Skeletal muscle cell (primary cell): ENCODE measurements at places on chromosomes 11 and 22.

DNA sequence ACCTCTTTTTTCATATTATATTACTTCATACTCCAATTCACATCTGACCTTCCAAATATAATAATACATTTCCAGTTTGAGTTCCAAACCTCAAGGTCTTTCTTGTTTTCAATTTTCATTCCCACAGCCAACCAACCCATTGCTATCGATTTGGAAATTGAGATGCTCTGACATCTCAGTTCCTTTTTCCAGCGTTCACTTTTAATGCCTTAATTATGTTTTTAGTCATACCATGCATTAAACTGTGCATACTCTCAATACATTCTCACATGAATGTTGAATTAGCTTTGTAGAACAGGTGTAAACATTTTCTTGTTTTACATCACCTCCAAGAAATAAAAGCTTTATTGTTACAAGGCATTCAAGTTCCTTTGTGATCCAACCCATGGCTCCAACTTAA, 294.2 kb upstream of the ANO3 start:
- no peak for DNase-seq

DNA sequence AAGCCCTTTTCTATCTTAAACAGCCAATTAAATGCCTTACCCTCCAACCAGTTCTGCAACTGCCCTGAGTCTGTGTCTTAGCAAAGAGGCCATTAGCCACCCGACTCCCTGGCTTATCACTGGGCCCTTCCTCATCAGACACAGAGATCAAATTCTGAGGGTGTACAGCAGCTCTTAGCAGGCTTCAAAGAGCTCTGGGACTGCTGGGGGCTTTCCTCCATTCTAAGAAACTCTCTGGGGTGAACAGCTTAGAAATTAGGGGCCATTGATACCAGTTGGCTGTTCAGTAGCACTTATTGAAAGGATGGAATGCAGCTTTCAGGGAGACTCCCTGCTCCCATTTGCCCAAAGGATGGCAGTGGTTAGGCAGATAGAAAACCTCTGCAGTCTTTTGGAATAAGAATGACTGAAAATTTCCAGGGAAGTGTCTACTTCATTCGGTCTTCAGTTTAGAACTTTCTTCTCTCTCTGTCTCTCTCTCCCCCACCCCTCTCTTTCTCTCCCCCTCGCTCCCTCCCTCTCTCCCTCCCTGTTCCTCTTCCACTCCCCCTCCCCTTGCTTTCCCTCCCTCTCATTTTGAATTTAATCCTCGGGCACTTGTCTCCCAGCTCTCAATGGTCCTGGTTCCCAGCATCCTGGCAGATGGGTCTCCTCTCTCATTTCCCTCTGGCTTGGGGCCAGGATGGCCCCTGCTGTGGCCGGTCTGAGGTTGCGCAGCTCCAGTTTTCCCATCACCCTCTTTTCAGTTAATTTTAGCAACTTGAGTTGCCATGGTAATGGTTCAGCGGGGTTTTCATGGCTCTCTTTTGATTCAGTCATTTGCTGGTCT, 76.4 kb downstream of the COMMD9 start:
- no peak for DNase-seq

- no peak for DNase-seq
These were observed 735.5 kb upstream of the API5 start for GRCh38 chr11:42576318-42576717.

- DNase-seq, result no peak
These were observed 7.7 kb upstream of the PEX26 start for GRCh38 chr22:18070041-18070440.

- no peak for DNase-seq
These were observed 3.1 kb upstream of the MMP27 start for GRCh38 chr11:102708654-102709053.

DNA sequence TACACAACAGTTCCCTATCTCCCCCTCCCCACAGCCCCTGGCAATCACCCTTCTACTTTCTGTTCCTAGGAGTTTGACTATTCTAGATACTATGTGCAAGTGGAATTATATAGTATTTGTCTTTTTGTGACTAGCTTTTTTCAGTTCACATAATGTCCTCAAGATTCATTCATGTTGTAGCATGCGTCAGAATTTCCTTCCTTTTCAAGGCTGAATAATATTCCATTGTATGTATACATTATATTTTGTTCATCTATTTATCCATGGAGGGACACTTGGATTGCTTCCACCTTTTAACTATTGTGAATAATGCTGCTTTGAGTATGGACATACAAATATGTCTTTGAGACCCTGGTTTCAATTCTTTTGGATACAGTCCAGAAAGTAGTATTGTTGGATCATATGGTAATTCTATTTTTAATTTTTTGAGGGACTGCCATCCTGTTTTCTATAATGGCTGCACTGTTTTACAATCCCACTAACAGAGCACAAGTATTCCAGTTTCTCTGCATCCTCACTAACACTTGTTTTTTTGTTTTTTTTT, 128.8 kb downstream of the ARHGAP42 start:
- DNase-seq, result no peak

- no peak for DNase-seq
These were observed 35.9 kb downstream of the RPL3 start for GRCh38 chr22:39283322-39284141.

DNA sequence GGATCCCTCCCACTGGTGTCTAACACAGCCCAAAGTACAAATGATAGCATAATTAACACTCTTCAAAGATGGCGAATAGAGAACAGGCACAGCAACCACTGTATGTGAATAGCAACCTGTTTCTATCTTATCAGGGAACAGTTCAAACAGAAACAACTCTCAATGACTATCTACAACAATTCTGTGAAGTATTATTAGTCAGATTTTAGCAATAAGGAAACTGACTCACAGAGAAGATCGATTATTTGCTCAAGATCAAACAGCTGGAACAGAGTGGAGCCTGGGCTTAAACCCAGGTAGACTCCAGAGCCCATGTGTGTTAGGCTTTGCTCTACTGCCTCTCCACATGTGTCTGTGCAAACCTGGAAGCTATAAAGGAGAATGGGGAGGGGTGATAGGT, 88.7 kb downstream of the C11orf58 start:
- no peak for DNase-seq

- DNase-seq, result no peak
These were observed 98.8 kb downstream of the MSANTD4 start for GRCh38 chr11:105923252-105923651.

- no peak for DNase-seq
These were observed 11.0 kb upstream of the MIEF1 start for GRCh38 chr22:39490966-39491680.

DNA sequence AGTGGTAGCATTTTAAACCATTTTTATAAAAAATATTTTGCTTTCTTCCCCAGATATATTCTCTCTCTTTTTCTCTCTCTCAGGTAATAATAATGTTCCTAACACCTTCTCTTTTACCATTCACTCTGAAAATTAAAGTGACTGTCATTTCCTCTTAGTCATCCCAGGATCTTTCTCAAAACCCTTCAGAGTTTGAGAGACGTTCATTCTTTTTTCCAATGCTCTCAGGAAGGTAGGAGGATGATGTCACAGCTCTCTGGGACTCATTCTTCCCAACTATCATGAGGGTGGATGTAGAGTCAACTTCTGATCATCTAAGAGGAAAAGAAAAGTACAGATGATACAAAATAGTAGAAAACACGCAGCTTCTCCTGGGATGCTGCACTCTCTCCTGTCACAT, 60.2 kb upstream of the CRTAM start:
- DNase-seq, result no peak

DNA sequence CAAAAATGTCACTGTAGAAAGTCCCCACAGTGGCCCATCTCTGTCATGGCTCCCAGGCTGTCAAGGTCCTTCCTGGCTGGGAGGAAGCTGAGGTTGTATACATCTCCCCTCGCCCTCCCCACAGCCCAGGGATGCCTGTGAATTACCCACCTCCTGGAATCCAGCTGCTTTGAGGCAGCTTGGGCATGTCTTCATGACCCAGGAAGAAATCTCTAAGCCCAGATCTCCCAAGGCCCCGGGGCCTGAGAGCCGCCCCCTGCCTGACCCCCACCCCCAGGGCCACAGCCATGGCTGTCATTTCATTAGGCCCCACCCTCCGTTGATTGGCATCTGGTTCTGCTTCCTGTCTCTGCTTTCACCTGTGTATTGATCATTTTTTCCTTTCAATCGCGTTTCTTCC, 207.5 kb downstream of the TBC1D22A start:
- DNase-seq, result no peak

DNA sequence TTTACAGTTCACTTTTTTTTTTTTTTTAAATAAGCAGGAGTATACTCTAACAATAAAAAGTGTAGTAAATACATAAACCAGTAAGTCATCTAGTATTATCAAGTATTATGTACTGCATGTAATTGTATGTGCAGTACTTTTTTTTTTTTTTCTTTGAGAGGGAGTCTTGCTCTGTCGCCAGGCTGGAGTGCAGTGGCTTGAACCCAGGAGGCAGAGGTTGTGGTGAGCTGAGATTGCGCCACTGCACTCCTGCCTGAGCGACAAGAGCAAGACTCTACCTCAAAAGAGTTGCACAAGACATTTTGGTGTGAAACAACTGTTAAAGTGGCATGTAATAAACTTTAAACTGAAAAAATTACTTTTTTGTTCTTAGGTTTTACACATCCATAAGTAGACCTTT, 16.7 kb downstream of the BCL2L13 start:
- no peak for DNase-seq

DNA sequence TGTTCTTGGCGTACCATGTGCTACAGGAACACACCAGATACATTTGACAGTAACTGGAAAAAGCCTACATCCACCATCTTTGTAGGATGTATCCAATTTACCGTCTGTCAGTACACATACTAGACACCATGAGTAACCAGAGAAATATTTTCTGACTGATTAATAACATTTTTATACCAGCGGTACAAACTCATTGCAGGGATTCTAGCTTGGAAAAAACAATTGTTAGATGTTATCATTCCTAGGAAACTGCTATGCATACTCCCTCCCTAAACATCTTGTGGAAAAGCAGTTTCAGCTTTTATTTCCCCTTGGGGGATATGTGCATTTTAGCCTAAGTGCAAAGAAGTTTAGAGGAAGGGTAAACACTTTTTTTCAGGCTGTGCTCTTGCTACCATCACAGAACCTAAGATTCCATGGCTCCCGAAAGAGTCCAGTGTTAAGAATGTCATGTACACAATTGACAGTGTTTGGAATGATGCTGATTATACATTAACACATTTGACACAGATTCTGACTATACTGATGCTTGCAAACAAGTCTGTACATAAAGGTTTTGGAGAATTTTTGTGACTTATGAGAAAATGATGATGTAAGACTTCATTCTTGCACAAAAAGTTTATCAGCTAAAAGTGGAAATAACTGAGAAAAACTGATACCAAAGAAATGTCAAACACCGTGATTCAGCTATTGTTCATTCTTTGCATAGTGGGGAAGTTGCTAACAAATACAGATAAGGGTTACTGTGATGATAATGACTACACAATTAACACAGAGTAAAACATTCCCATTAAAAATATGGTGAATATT, 23.7 kb downstream of the NCF4 start:
- no peak for DNase-seq

GRCh38 chr11:118892964-118893363, 9.3 kb downstream of the CXCR5 start:
- no peak for DNase-seq

DNA sequence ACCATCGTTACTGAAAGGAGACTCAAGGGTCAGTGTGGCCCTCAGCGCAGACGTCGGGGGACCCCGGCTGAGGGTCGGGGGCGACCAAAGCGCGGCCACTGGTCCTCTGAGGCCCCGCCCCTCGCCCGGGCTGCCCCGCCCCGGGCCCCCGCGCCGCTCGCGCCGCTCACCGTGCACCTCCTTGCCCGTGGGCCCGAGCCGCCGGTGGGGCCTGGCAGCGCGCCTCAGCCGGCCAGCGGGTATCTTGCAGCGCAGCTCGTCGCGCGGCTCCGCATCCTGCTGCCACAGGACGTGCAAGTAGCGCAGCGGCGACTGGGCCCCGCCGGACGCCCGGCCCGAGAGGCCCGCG, 419 bp downstream of the ANKRD54 start:
- no peak for DNase-seq

DNA sequence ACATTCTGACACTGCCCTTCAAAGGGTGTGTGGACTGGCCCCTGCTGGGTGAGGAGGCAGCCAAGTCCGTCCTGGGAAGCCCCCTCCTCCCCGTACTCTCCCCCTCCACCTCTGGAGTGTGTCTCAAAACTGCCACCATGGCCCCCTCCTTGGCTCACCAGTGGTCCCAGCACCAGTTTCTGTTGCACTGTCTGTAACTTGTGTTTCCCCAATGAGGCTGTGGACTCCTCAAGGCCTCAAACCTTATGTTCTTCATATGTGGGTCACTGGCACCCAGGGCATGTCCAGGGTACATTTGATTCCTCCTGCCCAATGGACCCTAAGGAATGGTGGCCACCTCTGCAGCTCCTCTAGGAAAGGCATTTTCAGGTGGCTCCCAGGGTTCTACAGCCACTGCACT, 6.6 kb upstream of the NPTXR start:
- no peak for DNase-seq

DNA sequence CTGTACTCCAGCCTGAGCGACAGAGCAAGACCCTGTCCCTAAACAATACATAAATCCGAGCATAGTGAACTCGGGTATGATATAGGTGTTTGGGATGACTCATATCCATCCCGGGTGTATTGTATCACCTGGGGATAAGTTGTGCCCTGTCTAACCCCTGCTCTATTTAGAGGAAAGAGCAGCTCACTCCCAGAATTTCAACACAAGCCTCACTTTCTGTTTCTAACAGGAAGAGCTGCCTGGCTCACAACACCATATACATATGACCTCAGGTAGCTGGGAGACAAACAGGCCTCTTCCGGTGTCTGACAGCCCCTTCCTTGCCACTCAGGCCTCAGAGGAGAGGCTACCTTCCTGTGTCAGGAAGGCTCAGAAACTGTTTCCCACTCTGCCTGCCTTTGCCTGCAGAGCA, 9.9 kb upstream of the MICALL1 start:
- no peak for DNase-seq

DNA sequence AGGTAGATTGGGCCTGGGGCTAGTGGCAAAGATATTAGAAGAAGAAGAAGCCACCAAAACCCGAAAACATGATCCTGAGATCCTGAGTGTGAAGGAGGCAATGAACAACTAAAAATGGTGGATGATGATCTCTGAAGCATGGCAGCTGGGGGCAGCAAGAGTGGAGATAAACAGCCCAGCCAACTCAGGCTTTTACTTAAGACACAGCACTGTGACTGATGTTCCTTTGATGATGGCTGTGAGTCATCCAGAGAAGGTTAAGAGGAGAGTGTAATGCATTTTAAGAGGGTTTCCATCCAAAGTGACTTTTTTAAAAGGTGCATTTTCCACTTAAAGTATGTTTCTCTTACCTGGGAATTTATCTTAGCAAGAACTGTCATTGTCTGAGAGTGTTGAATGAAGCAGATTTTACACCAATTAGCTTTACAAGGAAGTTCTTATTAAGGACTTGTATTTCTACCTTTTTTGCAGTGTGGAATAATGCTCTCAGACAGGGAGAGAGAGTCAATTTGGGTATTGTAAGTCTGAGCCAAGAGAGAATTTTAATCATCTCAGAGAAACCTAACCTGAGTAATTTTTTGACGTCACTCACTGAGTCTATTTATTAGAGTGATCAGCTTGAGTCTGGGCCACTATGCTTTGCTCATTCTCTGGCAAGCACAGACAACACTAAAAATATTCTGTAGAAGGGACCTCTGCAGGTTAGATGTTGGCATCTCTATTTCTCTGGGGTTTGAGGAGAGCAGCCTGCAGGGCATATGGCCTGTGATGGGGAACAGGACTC, 14.1 kb upstream of the CALCB start:
- DNase-seq, result no peak

- peak; percentile 72 for DNase-seq
These were observed 161.1 kb downstream of the BBOX1 start for GRCh38 chr11:27201454-27202302.
